ENCODE measurements at places on chromosomes 12 and 14.

- DNase-seq, result no peak
Measured at GRCh38 chr14:92012121-92012748, 27.6 kb downstream of the TRIP11 start.

- no peak for DNase-seq
Measured at GRCh38 chr12:41548926-41549325, 360.8 kb downstream of the PDZRN4 start.

DNA sequence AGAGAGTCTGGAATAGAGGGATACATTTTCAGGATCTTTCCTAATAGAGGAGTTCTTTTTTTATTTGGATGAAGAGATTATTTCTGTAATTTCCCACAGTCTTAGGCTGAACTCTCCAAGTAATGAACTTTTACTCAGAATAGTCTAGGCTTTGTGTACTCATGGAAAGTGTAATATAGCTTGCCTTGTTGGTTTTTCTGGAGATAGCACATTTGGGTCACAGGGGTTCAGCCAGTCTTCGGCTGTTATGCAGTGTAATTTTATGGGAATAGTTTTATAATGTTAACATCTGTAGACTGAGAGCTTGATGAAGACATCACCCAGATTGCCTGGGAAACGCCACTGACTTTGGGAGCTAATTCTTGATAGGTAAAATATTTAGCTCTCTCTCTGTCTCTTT, 450.8 kb downstream of the RAD51B start:
- no peak for DNase-seq

DNA sequence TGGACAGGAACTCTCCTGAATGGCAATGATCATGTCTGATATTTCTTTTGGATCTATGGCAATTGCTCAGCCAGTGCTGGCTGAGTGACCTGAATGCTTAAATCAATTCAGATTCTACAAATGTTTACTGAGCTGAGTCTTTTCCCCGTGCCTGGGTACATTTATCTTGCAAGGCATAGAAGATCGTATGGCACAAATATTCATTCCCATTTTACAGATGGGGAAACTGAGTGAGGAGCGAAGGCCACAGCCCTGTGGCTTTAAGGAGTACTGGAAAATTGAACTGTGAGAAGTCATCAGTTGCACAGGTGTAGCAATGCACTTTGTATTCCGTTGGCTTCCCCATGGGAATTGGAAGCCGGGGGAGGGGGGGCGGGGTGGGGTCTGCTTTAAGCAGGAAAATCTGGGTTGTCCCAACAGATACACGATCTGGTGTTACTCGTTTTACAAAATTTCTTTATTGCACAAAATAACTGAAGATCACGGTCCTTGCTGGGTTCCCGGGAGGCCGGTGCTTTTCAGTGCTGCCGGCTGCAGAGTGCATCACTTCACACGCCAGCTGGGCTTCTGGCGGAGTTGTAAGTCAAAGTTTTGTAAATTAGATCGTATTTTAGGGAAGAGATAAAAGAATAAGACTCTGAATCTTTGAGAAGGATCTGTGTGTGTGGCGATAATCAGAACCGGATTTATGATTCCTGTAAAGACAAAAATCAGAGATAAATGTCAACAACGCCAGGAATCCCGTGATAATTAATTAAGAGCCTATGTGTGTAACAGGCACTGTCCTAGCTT, 75.0 kb upstream of the MAP1LC3B2 start:
- DNase-seq, result no peak

DNA sequence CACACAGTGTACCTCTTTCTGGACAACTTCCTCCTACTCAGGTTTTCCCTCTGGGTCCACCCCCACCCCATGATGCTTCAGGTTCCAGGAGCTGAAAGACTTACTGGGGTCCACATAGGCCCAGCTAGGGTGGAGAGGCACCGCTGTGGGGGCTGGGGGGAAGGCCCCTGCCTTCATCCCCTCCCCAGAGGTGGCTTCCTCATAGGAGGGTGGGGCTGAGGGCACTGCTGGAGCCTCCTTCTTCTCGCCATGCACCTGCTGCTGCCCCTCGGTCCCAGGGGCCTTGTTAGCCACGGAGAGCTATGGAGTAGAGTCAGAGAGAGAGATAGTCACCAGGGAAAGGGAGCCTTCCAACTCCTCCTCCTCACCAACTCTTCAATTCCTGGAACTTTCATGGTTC, 2.7 kb downstream of the FAIM2 start:
- no peak for DNase-seq

GRCh38 chr14:22333422-22334274, 255.4 kb downstream of the DAD1 start:
- no peak for DNase-seq

Data from KG1 (cell line).